CD4-positive, alpha-beta T cell treated with Interleukin-15 for 1 hour (primary cell): ENCODE measurements at places on chromosomes 6 and 20.

- peak; percentile 40 for DNase-seq
Observed at GRCh38 chr6:6696867-6697531, 108.5 kb downstream of the LY86 start.

GRCh38 chr6:42022755-42023384 is 27.5 kb upstream of the TAF8 start:
- no peak for DNase-seq

- peak; percentile 21 for DNase-seq
Observed at GRCh38 chr20:56343861-56344381, 14.9 kb upstream of the FAM210B start.

- DNase-seq: peak; percentile 27
Observed at GRCh38 chr20:34938466-34939163, 17.0 kb downstream of the GSS start.

DNA sequence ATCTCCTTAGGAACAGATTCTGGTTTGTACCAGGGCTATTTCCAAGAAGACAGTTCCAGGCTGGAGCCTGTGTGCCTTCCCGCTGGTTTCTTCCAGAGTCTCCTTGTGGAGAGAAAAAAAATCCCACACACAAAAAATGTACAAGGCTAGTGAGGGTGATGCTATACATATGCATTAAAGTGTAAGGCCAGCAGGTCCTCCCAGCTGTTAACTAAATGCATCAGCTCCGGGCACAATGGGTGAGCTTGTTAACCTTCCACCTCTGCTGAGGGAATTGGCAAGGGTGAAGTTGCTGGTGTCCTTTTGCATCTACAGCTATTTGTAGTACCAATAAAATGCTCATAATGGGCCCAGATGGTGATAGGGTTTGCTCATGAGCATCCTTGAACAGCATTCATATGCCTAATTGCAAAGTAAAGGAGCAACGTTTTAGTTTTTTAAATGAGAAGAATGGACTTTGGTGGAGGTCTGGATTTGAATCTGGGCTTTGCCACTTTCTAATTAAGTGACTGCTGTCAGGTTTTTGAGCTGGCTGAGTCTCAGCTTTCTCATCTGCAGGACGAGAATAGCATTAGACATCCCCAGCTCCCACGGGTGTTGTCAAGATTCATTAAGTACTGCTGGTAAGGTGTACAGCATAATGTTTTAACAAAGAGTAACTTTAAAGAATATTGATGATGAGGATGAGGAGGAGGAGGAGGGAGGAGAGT is 361.8 kb downstream of the QKI start:
- DNase-seq: no peak
